ENCODE measurements at places on chromosomes 7 and 10.

GRCh38 chr7:142961973-142962926, at the start of gene KEL:
TSS of gene KEL (minus strand) at chr7:142962363. CDS start at chr7:142962206, 157 bp downstream.
- DNase-seq: no peak

DNA sequence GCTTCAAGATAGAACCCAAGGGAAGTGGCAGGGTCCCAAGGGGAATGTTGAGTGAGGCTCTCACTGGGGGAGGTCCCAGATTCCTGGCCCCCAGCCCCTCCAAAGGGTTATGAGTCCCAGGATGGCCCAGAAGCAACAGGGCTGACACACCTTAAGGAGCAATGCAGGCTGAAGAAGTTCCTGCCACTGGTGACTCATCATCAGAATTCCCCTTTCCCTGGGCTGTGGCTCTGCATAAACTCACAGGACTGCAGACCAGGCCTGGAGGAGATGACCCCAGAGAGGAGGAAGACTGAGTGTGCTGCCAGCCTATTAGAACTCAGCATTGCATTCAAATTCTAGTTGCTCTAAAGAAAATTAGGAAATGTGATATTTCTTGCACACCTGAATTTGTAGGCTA, 126.7 kb downstream of the DPP6 start:
- no peak for DNase-seq

DNA sequence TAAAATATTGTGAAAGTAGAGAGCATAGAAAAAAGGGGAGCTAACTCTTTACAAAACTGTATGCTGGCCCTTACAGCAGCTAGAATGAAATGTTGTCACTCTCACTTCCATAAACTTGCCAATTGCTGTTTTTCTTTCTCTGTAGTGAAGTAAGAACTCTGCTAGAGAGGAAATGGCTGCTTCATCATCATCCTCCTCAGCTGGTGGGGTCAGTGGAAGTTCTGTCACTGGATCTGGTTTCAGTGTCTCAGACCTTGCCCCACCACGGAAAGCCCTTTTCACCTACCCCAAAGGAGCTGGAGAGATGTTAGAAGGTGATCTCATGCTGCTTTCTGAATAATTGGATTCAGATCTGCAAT, 7.6 kb upstream of the ASCC1 start:
- no peak for DNase-seq

DNA sequence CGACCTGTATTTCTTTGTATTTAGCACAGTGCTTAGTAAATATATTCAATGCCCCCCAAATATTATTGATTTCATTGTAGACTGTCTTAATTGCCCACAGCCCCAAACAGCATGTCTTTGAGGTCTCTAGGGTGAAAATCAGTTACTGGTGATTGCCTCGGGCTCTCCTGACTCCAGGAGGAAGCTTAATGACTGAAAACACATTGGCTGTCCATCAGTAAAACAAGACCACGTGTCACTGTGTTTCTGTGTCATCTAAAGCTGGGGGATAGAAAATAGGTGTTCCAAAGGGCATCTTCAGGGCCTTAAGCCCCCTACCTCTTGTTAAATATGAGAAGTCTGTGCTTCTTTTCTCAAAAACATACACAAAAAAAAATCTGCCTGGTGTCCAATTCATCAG, 67.9 kb downstream of the CACNA2D1 start:
- DNase-seq: no peak

DNA sequence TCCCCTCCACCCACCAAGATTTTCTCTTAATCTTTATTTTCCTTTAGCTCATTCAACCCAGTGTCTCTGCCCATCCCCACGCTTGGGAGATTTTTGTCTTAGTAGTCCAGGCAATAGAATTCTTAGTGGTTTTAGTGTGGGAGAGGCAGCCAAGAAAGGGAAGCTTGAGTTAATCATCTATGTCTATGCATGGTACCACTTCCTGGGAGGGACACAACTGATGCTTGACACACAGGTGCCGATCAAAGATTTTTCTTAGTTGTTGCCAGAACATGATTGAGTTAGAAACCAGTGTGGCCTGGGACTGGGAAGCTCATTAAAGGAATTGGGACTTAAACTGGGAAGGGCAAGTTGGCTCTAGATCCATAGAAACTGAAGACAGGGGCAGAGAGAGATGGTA, 3.1 kb downstream of the STRA8 start:
- no peak for DNase-seq

- no peak for DNase-seq
These were observed 238.1 kb upstream of the ZWINT start for GRCh38 chr10:56599201-56599600.

DNA sequence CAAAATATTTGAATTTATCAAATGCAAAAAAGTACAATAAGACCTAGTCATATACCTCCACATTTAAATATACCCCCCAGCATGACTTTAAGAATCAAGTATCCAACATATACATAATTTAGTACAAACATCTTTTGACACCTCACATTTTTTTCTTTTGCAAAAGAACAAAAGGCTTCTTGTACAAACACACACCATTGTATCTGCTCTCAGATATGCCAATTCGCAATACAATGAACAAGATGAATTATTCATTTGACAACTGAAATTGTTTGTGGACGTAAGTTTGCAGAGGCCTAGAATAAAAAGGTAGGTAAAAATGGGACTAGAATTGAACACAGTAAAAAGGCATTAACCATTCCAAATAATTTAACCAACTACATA, 154.4 kb downstream of the CACNA2D1 start:
- no peak for DNase-seq

DNA sequence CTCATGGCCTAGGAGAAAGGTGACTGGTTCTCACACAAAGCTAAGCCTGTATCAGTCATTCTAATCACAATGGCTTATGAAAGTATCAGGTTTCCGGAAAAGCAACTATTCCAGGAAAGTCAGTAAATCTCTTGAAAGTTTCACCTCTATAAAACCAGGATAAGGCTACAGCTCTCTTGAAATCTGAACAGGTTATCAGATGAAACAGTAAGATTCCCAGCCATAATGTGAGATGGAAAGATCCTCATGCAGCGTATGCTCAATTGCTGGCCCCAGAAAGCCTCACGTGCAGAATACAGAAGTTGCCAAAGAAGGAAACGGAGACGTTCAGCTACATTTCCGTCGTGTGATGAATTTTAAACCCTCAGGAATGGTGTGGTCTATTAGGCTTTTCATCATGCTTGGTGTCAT, 90.0 kb downstream of the PFKFB3 start:
- DNase-seq: no peak

GRCh38 chr10:52526251-52526823, 212.3 kb downstream of the DKK1 start:
- no peak for DNase-seq

- DNase-seq: no peak
These were observed 5.1 kb downstream of the BLNK start for GRCh38 chr10:96266118-96266770.

DNA sequence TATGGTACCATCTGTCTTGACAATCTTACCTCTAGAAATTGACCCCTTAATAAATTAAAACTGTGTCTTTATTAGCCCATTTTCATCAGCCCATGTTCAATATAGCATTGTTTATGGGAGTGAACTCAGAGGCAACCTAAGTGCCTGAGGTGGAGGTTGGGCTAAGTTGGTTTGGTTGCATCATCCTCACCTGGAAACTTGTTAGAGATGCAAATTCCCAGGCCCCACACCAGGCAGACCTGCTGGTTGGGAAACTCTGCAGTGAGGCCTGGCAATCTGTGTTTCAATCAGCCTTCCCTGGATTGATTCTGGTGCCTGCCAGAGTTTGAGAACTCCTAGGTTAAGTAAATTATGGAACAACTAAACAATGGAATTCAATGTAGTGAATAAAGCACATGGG, 9.4 kb upstream of the FAM170B start:
- no peak for DNase-seq

DNA sequence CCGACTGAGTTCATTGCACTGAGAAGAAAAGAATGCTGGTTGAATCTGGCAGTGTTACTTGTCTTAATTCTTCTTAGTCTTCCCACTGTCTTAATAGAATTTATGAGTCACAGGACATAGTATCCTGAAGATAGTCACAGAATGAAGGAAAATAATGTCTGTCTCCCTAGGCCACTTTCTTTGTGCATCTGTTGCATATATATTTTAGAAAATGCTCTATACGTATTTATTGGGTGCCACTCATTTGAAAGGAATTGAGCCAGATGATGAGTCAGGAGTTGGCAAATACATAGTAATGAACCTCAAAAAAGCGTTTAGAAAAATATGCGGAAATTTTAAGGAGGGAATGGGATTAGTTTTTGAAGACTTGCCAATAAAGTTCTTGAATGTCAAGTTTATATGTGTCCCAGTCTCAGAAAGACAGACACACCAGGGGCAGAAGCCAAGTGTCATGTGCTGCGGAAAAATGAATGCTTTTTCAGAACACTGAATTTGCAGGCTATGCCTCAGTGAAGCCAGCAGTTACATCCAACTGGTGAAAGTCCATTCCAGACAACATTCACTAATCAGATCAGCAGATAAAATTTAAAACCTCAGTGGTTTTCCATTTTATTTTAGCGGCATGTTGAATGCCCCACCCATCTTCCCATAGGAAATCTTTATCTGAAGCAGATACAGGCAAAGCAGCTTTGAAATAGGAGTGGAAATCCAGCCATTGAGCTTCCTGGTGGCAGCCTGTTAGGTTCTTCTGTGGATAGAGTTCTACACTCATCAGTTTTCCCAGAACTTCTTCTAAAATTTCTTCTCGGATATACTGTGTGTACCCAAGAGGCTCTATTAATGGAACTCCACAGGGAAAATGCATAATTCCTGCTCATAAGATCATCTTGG, 308.4 kb downstream of the BICC1 start:
- no peak for DNase-seq

GRCh38 chr10:117169480-117169879, 27.8 kb upstream of the KCNK18 start:
- no peak for DNase-seq

GRCh38 chr7:92768501-92769393, 67.6 kb downstream of the CDK6 start:
- DNase-seq: no peak

DNA sequence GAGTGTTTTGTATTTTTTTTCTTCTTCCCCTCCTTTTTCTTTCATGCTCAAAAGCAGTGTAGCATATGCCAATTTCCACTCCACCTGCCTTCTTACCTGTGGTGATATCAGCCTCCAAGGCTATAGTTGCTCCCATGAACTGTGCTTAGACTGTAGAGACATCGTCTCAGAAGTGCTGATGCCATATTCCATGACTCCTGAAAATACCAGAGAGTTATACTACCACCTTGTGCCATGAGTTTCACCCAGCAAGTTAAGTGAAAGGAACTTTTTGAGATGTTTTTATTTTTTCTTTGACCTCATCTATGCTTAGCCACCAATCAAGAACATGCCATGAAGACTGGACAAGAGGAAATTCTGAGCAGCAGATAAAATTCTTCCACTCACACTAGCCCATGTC, 142.8 kb upstream of the SEMA3E start:
- no peak for DNase-seq

DNA sequence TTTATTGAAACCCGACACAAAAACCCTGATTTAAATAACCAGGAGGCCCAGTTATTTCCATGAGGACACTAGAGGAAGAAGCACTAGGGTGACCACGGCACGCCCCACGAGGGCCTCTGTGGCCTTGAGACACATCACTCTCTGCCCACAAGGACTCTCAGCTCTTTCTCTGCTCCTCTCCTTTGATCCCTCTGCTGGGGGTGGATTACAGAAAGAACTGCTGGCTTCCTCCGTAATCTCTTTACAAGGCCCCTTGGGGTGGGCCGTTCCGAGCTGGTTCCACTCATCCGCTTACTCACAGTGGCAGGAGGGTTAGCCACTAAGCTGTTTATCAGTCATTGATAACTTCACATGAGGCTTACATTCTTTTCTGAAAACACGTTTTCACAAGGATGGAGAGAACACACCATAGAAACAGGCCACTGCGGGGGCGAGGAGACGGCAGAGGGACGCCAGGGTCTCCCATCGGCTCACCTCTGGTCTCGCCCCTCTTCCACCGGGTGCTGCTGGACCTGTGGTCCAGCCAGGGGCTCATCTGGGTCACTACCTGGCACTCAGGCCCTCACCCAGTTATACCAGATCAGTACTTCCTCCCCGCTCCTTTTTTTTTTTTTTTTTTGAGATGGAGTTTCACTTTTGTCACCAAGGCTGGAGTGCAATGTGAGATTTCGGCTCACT, 17.6 kb upstream of the PFKFB3 start:
- no peak for DNase-seq

- DNase-seq: no peak
These were observed 321.5 kb upstream of the GHITM start for GRCh38 chr10:83817797-83818196.

DNA sequence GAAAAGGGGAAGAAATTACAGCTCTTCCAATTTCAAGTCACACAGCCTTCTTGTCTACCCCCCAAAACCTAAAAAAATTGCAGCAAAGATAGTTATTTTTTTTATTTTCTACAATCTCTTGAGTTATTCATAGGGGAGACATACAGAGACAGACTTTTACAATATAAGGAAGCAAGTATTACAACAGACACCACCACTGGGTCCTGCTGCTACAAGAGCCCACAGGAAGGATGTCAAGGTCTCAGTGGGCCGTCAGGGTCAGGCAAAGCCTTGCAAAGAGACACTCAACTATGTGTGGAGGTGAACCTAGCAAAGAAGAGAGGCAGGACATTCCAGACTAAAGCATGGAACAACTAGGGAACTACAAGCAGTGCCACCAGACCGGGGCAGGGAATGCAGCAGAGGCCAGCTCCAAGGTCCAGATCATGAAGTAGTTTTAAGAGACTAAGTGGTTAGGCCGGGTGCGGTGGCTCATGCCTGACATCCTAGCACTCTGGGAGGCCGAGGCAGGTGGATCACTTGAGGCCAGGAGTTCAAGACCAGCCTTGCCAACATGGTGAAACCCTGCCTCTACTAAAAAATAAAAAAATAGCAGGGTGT, 28.2 kb upstream of the ZCCHC24 start:
- no peak for DNase-seq

GRCh38 chr10:99551158-99551557, 18.4 kb downstream of the NKX2-3 start:
- DNase-seq: no peak

DNA sequence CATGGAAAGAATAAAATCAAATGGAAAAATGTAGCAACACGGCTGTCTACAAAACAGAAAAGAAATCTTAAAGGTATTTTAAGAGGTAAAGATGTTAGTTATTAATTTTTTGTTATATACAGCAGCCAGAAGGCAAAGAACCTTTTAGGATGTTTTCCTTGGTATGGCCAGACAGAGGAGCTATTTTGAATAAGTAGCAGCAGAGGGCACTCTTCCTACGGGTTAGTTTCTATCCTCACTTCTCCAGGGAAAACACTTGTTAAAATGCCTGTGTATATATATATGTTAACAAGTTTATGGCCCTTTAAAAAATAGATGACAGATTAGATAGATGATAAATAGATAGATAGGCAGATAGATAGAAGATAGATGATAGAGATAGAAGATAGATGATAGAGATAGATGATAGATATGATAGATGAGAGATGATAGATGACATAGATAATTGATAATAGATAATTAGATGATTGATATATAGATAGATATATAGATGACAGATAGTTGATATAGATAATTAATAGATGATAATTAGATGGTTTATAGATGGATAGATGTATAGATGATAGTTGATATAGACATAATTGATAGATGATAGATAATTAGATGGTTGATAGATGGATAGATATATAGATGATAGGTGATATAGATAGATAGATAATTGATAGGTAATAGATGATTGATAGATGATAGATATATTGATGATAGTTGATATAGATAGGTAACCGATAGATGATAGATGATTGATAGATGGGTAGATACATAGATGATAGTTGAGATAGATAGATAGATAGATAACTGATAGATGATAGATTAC, 57.8 kb upstream of the WIPF3 start:
- DNase-seq: no peak

All from stimulated activated CD8-positive, alpha-beta memory T cell treated with anti-CD3 and anti-CD28 coated beads, Interleukin-12 subunit alpha, Interleukin-12 subunit beta, amount 100 ng/mL, for 4 hours (primary cell).